ENCODE measurements at places on chromosomes 13 and 19.
A peak's percentile ranks its signal among the peaks of the same experiment; 100 is the strongest.

- no peak for DNase-seq
Observed at GRCh38 chr13:43684963-43685725, 101.6 kb downstream of the ENOX1 start.

DNA sequence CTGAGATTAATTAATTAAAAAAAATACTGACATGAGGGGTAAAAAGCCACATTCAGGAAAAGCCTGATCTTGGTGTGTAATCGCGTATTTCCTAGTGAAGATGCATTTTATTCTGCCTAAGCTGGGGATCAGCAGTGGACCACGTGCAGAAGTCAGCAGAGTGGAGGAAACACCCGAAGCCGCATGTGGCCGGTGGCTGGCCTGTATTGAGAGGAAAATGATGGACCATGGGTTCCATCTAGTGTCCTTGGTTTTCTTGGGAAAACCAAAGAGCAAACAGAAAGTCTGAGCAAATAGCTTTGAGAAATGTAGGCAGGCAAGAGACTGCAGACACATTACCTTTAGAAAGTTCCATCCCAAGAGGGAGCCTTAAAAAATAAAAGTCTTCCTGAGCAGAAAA, 23.7 kb upstream of the SHISA2 start:
- no peak for DNase-seq

DNA sequence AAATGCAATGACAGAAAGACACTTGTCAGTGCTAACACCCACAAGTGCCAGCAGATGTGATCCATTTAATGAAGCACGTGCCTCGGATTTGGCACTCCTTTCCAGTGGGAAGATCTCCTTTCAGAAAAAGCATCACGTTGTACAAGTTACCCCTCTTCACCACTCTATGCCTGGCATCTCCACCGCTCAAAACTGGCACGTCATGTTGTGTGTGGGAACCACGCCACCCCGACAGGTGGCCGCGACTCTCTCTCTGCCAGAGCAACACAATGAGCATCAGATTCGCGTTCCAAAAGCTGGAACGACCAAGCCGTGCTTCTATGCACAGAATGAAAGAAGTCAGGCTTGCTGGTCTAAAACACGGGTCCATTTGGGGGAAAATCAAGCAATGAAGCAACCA, 24.3 kb downstream of the TMTC4 start:
- DNase-seq, result no peak

DNA sequence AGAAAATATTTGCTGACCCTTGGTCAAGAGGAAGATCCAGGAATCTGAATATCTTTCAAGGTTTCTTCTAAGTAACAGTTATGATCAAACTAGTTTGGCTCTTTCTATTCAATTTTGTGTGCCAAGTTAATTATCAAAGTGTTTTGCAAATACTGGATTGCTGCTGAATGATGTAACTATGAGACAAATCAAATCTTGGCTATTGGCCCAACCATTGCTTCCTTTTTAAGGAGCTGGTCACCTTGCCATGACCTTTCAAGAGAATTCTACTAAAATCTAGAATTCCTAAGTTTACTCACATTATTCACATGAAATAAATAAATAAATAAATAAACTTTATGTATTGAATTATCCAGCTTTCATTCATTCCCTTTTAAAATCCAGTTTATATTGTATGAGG, 371.8 kb downstream of the SLITRK6 start:
- no peak for DNase-seq

DNA sequence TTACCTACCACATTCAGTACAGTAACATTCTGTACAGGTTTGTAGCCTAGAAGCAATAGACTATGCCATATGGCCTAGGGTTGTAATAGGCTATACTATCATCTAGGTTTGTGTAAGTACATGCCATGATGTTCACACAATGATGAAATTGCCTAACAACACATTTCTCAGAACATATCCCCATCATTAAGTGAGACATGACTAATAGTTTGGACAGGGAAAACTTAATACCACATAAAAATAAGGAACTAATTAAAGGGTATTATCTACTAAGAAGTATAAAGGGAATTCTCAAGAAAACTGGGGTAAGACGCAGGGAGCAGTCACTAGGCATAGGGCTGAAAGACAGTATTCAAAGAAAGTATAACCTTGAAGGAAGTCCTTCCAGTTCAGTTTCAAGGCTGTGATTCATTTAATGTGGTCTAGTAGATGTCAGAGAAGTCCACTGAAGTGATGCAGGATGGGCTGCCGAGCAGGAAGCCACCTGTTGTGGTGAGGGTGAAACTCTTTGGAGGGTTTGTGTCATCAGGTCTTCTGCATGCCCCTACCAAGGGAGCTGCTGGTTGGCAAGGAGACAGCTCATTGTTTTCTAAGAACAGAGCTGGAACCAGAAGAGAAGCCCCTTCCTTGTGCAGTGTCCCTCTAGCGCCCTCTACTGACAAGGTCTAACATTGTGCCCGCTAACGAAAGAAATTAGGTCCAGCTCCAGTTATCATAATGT, 122.9 kb downstream of the OLFM4 start:
- DNase-seq, result peak; percentile 32

DNA sequence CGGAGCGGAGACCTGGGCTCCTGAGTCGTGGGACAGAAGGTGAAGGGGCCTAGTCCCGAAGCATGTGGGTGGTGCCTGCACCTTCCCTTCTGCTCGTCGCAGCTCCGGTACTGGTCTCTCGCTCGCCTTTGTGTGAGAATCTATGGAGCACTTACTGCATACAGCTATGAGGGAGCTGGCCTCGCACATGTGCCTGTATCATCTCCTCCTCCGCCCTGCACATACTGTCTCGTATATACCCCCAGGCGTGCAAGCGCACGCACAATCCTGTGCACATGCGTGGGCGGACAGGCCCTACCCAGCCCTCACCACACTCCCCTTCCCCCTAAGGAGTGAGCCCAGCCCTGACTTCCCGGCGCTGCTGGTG, 8.7 kb downstream of the PIK3R2 start:
- no peak for DNase-seq

DNA sequence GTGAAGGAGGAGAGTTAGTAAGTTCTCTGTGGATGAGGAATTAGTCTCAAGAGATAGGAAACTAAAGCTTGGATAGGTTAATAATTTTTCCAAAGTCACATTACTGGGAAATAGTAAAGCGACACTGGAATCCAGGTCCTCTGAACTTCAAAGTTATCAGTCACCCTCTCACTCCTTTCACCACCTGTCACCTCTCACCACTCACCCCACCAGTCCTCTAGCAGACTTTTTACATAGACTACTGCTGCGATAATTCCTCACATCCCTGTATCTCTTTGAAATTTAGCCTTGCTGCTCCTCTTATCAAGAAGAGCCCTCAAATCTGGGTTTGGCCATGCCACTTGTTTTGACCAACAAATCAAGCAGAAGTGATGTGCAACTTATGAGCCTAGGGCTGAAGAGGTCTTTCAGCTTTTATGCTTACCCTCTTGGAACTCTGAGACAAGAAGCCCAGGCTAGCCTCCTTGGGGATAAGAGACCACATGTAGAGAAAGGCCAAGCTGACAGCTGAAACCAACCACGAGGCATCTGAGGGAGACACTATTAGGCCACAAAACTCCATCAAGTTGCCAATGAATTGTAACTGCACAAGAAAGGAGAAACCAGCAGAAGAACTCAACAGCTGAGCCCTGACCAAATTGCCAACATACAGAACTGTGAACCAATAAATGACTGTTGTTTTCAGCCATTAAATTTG, 41.2 kb downstream of the STARD13 start:
- DNase-seq, result no peak

- peak; percentile 78 for DNase-seq
Observed at GRCh38 chr13:23578411-23579071, 8.3 kb downstream of the TNFRSF19 start.

DNA sequence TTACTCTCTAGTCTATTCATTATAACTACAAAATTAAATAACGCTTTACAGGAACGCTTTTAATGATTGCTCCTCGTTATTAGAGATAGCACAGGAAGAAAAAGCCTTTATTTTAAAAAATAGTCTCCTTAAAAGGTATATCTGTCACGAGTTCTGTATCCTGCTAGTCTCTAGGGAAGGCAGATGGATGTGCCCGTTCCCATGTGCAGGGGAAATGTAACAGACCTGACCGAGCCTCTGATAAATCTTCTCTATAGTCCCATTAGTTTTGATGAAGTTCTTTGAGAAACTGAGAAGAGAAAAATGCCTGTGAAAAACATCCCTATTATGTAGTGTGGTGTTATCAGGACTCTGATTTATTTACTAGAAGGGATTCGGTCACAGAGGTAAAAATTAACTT, 226.4 kb downstream of the PCDH9 start:
- DNase-seq, result no peak

- no peak for DNase-seq
Observed at GRCh38 chr13:27483421-27483820, 33.1 kb upstream of the MTIF3 start.

DNA sequence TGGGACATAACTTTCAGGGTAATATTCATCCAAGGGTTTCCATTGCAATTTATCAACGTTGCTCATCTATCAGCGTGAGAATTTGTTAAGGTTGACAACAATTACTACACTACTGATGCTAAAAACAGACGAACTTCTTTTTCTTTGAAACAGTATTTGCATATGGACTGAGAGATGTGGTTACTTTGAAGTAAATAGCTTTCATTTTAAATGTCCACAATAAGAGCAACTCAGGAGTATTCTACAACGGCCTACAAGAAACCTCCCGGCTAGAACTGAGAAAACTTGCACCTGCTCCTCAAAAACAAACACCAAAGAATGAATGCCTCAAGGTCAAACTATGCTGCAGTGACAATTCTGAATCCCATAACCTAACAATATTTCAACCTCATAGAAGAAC, 238.4 kb downstream of the IRS2 start:
- no peak for DNase-seq

DNA sequence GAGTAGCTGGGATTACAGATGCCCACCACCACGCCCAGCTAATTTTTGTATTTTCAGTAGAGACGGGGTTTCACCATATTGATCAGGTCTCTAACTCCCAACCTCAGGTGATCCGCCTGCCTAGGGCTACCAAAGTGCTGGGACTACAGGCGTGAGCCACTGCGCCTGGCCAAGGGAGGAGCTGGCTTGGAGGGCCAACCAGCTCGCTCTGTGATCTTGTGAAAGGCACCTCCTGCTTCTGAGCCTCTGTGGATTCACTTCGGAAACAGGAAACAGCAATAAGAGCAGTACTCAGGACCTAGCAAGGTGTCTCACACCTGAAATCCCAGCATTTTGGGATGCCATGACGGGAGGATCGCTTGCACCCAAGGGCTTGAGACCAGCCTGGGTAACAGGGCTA, 2.0 kb upstream of the ELL start:
- DNase-seq, result no peak

GRCh38 chr13:76516586-76516985, 369.6 kb downstream of the KCTD12 start:
- DNase-seq, result no peak

DNA sequence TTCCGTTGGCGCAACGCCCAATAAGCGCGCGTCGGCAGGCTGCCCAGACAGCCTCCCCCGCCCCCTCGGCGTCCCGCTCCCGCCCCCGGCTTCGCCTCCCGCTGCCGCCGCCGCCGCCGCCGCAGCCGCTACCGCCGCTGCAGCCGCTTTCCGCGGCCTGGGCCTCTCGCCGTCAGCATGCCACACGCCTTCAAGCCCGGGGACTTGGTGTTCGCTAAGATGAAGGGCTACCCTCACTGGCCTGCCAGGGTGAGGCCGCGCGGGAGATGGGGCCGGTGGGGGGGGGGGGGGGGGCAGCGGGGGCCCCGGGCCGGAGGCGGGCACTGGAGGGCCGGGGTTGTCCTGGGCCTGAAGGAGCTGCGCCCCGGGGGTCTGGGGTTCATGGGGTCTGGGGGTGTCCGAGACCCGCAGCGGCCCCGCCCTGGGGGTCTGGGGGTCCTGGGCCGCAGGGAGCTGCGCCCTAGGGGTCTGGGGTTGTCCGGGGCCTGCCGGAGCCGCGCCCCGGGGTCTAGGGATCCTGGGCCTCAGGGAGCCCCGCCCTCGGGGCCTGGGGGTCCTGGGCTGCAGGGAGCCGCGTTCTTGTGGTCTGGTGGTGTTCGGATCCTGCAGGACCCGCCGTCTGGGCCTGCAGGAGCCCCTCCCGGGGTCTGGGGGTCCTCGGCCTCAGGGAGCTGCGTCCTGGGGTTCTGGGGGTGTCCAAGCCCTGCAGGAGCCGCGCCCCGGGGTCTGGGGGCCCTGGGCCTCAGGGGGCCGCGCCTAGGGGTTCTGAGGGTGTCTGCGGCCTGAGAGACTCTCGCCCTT, at the start of gene HDGFL2:
TSS of gene HDGFL2 (plus strand) at position 124 of the 801 bp plus-strand sequence. CDS start at position 178, 54 bp downstream.
- DNase-seq, result no peak

DNA sequence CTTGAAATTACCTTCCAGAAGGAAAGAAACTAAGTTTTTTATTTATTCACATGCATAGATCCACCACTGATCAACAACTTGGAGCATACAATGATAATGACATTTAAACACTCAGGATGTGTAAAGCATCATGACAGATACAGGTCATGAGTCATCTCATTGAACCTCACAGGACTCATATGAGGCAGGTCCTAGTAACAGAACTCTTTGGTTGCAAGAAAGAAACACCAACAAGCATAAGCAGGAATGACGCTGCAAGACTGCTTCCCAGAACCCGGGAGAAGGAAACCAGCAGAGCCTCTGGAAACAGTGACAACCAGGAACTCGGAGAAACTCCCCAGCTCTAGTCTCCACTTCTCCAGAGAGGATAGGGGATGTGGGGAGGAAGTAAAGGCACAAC, 60.8 kb upstream of the IPO5 start:
- no peak for DNase-seq

DNA sequence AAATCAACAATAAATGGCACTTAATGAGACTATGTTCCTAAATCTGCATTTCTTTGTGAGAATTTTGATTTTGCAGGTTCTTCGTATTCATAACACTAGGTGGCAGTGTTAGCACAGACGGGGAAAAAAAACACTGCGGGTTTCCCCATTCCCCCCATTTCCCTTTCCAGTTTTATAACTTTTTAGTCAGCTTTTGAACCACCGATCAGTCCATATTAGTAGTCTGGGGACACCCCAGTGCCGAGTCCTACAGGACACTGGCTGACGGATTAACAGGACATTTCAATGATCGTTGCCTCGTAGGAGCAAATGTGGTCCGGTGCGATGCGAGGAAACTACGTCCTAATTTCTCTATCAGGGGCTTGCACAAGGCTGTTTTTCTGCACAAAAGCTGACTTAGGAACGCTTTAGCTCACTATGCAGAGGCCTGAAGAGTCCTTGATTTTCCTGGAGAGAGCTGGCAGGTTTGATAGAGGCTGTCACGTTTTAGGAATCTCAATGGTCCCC, 234.3 kb downstream of the LMO7 start:
- peak; percentile 17 for DNase-seq

DNA sequence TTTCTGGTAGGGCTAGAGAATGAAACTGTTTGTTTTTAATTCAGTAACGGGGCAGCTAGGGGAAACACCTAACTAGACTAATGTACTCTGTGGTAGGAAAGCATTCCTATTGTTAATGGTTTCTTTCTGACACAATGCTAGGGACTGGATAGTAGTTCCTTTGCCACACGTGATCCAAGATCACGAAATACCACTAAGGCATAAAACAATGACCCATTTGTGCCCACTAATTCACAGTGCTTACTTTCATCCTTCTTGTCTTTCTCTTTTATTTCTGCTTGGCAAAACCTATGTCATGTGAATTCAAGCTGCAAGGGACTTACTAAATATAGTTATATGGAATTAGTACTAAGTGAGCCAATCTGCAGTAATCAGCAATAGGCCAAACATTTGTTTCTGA, 834.1 kb upstream of the SLITRK6 start:
- no peak for DNase-seq

All from activated CD4-positive, alpha-beta memory T cell treated with anti-CD3 and anti-CD28 coated beads, Interleukin-2, amount 10 ng/mL, durations not matched to agents 7 days and 5 days (primary cell).